Stimulated activated naive CD4-positive, alpha-beta T cell (primary cell): ENCODE measurements at places on chromosomes 13 and 19.
A peak's percentile ranks its signal among the peaks of the same experiment; 100 is the strongest.

- no peak for DNase-seq
Measured at GRCh38 chr13:97322740-97323342, 100.7 kb downstream of the MBNL2 start.

DNA sequence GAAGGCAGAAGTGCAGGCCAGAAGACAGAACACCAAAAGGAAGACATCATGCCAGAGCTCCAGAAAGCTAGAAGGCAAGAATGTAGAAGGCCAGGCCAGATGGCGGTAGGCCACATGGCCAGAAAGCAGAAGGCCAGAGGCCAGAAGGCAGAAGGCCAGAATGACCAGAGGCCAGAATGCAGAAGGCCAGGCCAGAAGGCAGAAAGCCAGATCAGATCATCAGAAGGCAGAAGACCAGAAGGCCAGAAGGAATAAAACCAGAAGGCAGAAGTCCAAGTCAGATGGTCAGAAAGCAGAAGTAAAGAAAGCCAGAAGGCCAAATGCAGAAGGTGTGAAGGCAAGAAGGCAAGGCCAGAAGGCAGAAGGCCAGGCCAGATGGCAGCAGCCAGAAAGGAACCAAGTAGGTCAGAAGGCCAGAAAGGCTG lies 185.0 kb downstream of the TUBA3C start:
- DNase-seq = no peak

DNA sequence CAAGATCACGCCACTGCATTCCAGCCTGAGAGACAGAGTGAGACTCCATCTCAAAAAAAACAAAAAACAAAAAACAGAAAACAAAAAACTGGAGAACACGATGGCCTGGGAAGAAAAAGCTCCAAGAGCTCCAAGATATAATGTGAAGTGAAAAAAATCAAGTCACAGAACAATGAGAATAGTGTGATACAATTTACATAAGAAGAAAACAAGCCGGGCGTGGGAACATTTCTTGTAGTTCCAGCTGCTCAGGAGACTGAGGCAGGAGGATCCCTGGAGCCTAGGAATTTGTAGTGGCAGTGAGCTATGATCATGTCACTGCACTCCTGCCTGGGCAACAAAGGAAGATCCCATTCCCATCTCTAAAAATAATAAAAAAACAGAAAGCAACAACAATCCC lies 8.5 kb upstream of the LMTK3 start:
- DNase-seq = no peak

- DNase-seq = no peak
Measured at GRCh38 chr19:2333027-2333806, 4.7 kb downstream of the SPPL2B start.

GRCh38 chr19:41531438-41532311 lies 44.3 kb upstream of the CEACAM21 start:
- DNase-seq = peak; percentile 93

- DNase-seq = peak; percentile 48
Measured at GRCh38 chr19:54137699-54138488, at the start of gene CNOT3. TSS of gene CNOT3 (plus strand) at chr19:54137762. CDS start at chr19:54142979, 5,217 bp downstream.

GRCh38 chr13:39282400-39282972 lies 244.2 kb downstream of the NHLRC3 start:
- no peak for DNase-seq

GRCh38 chr13:46382224-46382623 lies 4.8 kb downstream of the RUBCNL start:
- no peak for DNase-seq

- no peak for DNase-seq
Measured at GRCh38 chr19:13260883-13261653, 110.9 kb downstream of the IER2 start.

- no peak for DNase-seq
Measured at GRCh38 chr13:22235285-22235949, 564.5 kb downstream of the FGF9 start.

DNA sequence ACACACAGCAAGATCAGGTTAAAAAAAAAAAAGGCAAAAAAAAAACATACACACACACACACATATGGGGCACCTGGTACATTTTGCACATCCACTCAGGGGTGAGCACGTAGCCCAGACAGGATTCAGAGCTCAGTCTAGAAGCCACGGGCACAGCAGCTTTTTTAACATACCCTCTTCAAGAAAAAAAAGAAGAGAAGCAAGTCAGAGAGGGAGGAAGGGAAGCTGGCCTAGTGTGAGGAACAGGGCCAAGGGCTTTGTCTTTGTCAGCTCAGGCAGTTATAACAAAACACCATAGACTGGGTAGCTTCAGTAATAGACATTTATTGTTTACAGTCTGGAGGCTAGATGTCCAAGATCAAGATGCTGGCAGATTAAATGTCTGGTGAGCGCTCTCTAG lies 2.3 kb upstream of the TPM4 start:
- peak; percentile 56 for DNase-seq

GRCh38 chr13:87324558-87324957 lies 346.6 kb upstream of the SLITRK5 start:
- DNase-seq = no peak

GRCh38 chr19:5192568-5192967 lies 148.0 kb downstream of the PTPRS start:
- no peak for DNase-seq

DNA sequence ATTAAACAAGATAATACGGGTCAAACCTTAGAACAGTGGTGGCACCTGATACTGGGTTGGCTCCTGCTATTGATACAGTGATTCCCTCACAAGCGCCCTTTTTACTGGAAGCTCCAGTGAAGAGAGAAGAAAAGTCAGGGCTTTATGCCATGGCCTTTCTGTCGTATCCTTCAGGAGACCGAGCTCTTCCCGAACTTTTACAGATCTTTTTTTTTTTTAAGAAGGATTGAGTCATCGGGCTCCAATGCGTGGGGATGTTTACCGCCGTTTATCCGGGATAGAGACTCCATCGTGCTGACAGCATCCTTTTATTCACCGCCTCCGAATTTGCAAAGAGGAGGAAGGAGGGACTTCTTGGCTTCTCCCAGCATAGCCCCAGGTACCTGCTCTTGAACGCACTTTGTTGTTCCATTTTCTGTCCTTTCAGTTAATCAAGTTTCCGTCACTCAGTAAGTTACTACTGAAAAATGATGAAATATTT lies 574 bp downstream of the ZNF227 start:
- DNase-seq = no peak

- DNase-seq = no peak
Measured at GRCh38 chr13:85970727-85971126, 171.5 kb upstream of the SLITRK6 start.

GRCh38 chr19:4624301-4624700 lies 15.0 kb upstream of the TNFAIP8L1 start:
- no peak for DNase-seq

- no peak for DNase-seq
Measured at GRCh38 chr13:76533251-76533650, 353.0 kb downstream of the KCTD12 start.

DNA sequence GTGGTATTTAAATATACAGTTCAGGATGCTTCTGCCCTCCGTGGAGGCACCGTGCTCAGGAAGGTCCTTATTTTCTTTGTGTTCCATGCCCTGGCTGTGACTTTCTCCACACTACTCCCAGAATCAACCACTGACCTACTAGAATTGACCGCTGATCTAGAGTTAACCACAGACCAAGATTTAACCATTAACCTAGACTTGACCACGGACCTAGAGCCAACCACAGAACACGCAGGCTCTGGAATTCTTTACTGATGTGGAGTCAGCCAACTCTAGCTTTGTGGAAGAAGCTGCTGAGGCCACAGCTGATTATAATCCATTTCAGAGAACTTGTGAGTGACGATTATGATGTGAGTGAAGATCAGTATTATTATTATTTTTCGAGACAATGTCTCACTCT lies 18.0 kb downstream of the GTF2F2 start:
- DNase-seq = no peak

DNA sequence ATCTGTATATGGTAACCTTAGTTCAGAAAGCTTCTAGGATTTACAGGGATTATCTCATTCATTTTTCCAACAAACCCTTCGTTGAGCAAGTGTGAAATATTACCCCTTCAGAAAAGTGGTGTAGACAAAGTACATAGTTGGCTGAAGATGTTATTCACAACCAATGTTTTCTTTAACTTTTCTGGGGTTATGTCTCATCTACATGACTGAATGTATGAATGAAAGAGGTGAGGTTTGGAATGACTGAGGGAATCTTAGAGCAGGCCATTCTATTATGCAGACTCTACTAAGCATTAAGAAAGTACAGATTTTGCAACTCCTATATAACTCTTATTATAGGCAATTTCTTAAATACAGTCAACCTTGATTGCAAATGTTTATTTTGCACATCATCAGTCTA lies 167.2 kb downstream of the NDFIP2 start:
- DNase-seq = no peak

- no peak for DNase-seq
Measured at GRCh38 chr13:53098455-53098854, 69.8 kb downstream of the OLFM4 start.

DNA sequence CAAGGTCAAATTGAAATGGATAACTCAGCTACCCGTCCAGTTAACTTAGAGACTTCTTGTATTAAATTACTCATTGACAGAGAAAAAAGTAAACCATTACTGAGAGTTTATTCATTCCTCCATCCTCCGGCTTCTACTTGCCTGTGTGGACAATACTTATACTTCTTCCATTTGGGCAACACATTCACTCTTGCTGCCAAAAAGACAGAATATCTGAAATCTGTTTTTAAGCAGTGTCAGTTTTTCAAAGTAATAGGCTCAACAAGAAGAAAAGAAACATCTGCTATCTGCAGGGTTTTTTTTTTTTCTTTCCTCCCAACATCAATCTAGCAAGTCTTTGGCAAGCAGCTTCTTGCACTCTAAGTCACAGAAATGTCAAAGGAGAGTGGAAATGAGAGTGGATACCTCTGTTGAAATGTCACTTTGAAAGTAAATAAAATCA lies 1142.8 kb downstream of the PCDH9 start:
- no peak for DNase-seq

- DNase-seq = no peak
Measured at GRCh38 chr19:39030854-39031367, 1.4 kb downstream of the FBXO27 start.

GRCh38 chr13:110454227-110454859 lies 107.2 kb downstream of the RAB20 start:
- DNase-seq = no peak

- DNase-seq = no peak
Measured at GRCh38 chr13:77878190-77878589, 40.4 kb downstream of the EDNRB start.

- DNase-seq = no peak
Measured at GRCh38 chr13:47415048-47415447, 518.2 kb upstream of the HTR2A start.

DNA sequence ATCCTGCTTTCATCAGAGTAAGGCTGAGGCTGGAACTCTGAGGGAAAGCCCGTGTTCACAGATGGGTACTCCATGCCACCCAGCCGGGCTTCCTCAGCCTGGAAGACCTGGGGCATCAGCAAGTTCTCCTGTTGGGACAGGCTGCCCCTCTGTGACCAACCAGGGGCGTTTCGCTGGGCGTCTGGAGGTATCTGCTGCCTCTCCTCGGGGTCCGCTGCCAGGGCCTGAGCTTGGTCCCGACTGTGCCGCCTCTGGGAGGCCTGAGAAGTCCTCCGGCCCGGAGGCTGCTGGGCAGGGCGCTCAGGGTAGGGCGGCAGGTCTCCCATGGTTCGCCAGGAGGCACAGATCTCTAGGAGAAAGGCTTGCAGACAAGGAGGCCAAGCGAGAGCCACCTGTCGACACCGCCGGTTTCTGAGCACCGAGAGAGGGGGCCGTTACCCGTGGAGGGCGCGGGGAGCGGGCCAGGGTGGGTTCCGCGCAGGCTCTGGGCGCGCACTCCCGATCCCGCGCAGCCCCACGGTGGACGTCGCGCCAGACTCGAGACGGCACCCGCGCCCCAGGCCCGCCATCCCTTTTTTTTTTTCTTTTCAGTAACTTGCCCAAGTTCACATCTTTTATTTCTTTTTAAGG lies at the start of gene RSPH6A:
RSPH6A (minus strand) TSS at position 458 of the 630 bp plus-strand sequence; CDS start at position 326, 132 bp downstream.
- DNase-seq = no peak

DNA sequence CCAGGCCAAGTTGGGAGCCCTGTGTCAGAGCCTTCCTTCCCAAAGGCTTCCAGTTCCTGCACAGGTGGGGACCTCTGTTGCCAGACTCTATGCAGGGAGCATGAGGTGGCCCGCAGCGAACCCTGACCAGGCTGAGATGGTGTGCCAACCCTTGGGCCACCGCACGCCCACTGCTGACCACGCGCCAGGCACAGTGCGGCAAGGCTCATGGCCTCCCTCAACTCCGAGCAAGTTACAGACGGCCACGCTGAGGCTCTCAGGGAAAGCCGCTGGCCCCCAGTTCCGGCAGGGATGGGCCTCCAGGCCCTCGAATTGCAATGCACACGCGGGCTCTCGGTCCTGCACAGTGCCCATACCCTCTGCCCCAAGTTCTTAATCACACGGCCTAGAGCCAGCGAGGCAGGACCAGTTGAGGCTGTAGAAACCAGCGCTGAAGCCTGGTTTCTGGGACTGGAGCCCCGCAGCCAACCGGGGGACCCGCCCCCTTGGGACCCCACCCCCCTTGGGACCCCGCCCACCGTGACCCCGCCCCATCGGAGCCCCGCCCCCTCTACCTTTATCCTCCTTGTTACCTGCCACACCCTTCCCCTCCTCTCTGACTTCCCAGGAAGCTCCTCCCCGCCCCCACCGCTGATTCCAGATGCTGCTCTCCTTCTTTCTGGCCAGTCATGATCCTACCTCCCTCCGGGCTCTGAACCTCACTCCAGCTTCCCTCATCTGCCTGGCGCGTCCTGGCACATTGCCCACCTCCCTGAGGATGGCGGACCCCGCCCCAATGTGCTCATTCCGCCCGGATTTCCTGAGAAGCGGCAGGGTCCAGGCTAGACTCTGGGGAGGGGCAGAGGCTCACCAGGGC lies 6.0 kb downstream of the PEX11G start:
- DNase-seq = peak; percentile 8

GRCh38 chr19:55305983-55306562 lies 19.1 kb downstream of the TMEM150B start:
- DNase-seq = no peak

DNA sequence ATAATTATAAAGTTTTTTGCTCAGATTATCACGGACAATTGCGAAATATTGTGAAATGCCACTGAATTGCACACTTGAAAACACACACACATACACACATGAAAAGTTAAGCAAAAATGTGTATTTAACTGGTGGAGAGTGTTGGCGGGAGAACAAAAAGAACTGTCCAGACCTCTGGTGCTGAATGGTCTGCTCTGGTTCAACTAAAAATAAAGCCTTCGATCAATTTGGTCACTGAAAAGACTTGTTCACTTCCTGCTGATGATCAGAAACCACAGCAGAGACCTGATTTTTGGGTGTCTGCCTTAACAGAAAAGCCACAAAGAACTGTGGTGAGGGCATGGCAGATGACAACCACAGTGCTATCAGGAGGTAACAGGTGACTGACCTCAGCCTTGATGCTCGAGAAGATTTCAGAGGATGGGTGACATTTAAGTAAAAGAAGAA lies 4.0 kb upstream of the IGFL1 start:
- no peak for DNase-seq

- DNase-seq = no peak
Measured at GRCh38 chr13:81017513-81018152, 676.7 kb upstream of the SPRY2 start.

- no peak for DNase-seq
Measured at GRCh38 chr19:56573914-56574313, 6.6 kb downstream of the ZNF470 start.
